ENCODE measurements at places on chromosomes 3 and 15.

- no peak for DNase-seq
Measured at GRCh38 chr15:72192416-72192815, 5.2 kb downstream of the GRAMD2A start.

- no peak for DNase-seq
Measured at GRCh38 chr15:101193120-101193644, 58.7 kb downstream of the CHSY1 start.

GRCh38 chr3:53489787-53490458 lies 4.5 kb upstream of the CACNA1D start:
- DNase-seq, result no peak

- peak; percentile 73 for DNase-seq
Measured at GRCh38 chr15:57861034-57861638, 154.6 kb downstream of the POLR2M start.

GRCh38 chr15:71463156-71463665 lies 347.1 kb upstream of the NR2E3 start:
- DNase-seq, result no peak

DNA sequence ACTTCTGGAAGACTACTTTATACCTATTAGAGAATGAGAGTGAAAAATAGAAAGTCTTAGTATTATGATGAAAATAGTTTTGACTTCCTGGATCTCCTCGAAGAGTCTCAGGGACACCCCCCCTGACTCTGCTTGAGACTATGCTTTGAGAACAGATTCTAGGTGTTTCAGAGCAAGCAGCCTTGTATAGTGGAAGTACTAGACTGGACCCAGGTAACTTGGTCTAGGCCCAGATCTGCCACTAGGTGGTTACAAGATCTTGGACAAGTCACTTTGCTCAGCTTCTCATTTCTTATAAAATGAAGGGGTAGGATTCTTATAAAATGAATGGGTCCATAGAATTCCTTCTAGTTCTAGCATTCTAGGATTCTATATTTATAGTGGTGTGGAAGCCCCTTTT lies 9.1 kb downstream of the ABHD5 start:
- DNase-seq, result no peak

DNA sequence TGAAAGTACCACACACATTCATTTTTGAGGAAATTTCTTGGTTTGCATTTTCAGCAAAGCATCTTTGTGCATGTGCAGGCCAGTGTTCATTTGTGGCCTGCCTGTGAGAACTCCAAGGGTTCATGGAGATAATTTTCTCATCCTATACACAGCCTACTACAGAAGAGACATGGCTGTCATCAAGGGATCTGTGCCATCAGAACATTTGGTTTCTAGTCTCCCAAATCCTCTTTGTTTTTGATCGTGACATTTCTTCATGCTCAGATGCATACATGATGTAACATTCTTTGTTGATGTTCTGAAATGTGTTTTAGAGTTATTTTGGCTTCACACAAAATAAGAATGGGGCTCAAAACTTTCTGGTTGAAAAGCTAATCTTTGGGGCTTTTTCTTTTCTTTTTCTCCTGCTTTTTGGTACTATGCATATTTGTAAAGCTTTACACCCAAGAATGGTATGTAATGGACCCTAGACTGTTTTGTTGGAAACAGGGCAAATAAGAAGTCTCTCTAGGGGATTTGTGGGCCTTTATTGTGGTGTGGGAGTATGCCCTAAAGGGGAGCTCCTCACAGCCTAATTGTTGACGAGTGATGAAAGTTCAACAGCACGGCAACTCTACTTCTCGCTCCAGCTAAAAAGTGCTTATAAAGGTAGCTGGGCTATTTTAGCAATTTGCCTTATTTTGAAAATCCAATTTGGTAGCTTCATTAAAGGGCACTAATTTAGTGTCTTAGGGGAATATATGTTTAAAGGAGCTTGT lies 3.2 kb upstream of the ARPP21 start:
- no peak for DNase-seq

GRCh38 chr3:158026236-158026635 lies 80.0 kb downstream of the SHOX2 start:
- DNase-seq, result no peak

DNA sequence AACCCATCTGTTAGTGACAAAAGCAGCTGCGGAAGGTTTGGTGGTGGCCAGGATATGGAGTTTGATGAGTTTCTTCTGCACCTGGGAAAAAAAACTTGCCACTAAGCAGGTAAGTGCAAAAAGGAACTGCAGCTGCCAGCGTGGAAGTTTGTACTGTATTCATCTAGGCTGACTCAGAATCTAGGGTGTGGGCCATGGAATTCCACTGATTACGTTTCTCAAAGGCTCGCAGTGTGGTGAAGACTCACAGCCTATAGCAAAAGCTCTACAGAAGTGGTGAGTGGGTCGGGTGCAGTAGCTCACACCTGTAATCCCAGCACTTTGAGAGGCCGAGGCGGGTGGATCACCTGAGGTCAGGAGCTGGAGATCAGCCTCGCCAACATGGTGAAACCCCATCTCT lies 334.6 kb upstream of the GRM7 start:
- DNase-seq, result no peak

Data from fibroblast of skin of scalp (primary cell).